ENCODE measurements at places on chromosomes 7 and 10.

DNA sequence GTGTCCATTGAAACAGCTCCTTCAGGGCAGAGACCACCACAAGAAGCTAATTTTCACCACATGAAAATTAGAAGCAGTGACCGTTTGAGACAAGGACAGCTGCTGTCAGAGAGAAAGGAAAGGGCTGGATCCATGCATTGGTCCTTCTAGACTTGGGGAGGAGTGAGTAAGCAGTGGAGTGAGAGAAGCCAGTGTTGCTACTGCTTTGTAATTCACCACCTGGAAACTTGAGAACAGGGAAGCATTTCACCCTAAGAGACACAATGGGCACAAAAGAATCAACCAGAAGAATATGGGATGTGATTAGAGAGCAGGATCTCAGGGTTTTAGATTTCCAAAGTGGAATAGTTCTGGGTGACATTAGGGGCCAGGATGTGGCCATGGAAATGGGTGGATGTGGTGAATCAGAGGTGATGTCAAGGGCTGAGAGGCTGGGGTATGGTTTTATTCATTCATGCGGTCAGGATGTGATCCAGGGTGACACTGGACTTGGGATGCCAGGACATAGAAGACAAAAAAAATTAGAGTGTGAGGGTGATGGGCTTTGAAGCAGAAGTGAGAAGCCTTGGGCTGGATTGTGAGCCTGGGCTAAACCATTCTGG is 61.6 kb downstream of the DENND11 start:
- DNase-seq: no peak

GRCh38 chr7:12199363-12199762 is 11.7 kb upstream of the TMEM106B start:
- DNase-seq: no peak

DNA sequence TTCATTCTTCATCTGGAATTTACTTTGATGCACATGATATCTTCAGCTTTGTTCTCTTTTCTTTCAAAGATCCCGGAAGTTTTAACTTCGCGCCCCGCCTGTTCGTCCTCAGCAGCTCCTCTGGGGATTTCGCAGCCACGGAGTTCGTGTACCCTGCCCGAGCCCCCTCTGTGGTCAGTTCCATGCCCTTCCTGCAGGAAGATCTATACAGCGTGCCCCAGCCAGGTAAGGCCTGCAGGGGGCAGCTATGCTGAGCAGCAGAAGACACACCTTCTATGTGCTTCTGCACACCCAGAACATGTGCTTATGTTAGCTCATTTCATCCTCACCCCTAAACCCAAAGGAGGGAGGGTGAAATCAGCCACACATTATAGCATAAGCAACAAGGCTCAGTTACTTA is 79.7 kb upstream of the LYZL2 start:
- DNase-seq: no peak

DNA sequence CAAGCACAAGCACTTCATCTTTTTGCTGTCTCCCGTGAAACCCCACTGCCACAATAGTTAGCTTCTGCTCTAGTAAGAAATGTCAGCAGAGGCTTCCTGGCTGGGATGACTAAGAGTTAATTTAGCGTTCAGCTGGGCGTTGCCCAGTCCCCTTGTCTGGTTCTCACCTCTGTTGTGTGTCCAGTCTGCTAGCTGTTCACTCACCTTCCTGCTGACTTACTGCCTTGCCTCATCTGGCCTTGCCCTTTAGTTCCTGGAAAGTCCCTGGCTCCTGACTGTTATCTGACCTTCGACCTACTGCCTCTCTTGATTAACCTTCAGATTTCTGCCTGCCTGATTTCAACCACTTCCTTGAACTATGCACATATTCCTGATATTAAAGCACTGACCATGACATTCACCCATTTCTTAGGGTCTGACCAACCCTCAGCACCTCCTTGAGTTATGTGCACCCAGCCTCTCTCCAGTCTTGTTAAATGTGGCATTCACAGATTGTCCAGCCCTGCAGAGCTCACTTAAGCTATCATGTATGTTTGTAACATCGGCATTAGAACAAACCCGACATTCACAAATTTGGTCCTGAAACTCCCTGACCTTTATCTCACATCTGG is 30.3 kb downstream of the C7orf33 start:
- DNase-seq: no peak

- no peak for DNase-seq
Measured at GRCh38 chr10:115963848-115964247, 309.2 kb downstream of the GFRA1 start.

GRCh38 chr7:108311446-108312168 is 144.6 kb downstream of the NRCAM start:
- DNase-seq: no peak

DNA sequence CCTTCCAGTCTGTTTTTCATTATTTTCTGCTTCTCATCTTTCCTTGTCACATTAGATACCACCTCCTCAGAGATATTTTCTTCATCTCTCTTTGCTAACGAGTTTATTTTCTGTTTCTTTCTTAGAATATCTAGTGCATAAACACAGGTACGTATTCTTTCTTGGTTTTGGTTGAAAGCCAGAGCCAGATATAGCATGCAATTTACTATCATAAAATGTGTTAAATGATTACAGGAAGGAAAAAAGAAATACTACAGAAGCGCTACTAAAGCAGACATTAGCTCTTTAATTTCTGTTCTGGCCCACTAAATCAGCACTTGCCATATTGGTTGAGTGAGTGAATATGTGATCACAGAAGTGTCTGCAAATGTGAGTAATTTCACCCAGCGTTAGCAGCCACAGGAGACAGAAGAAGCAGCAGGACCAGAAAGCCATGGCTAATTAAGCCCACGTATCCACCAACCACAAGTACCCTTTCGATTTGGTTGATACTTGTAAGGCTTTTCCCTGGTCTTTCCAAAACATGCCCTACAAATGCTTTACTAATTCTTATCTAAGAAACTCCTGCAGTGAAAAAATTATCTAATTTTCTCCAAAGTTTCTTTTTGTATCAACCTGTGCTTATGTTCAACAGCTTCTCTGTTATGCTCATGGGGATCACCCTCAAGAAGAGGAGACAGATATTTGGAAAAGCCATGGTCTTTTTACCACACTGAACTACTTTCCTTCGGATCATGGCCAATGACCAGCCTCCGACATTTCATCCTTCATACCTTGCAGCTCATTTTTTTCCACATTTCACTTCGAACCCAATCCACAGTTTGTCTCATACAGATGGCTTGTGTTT is 23.1 kb upstream of the MACC1 start:
- no peak for DNase-seq

DNA sequence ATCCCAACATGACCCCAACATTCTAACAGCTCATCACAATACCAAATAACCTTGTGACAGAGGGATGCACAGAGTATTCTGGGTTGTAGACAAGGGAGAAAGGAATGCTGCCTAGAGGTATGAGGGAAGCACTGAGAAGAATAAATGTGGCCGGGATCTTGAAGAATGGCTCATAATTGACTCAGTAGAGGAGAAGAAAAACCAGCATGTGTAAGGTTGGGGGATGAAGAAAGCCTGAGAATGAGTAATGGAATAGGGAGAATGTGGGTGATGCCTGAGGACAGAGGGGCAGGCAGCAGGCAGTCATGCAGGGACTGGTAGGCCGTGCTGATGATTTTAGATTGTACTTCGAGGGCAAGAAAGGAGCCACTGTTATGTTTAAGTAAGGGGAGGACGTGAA is 75.4 kb upstream of the ELMO1 start:
- no peak for DNase-seq

DNA sequence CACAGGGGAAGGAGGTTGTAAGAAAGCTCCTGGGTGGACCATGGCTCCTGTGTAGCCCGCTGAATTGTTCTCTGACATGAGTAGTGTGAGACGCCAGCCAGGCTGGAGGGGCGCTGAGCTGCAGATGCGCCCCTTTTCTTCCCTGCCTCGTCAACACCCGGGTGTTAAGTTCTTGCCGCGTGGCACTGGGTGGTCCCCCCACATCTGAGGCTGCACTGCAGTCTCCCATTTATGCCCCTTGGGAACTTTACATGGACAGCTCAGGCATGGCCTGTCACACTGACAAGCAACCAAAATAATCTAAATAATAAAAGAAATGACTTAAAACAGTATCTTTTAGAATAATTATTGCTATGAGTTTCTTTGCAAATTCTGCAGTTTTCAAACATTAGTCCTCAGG is 34.6 kb upstream of the HSPA12A start:
- no peak for DNase-seq

- DNase-seq: no peak
Measured at GRCh38 chr10:2210088-2210487, 472.8 kb upstream of the ADARB2 start.

DNA sequence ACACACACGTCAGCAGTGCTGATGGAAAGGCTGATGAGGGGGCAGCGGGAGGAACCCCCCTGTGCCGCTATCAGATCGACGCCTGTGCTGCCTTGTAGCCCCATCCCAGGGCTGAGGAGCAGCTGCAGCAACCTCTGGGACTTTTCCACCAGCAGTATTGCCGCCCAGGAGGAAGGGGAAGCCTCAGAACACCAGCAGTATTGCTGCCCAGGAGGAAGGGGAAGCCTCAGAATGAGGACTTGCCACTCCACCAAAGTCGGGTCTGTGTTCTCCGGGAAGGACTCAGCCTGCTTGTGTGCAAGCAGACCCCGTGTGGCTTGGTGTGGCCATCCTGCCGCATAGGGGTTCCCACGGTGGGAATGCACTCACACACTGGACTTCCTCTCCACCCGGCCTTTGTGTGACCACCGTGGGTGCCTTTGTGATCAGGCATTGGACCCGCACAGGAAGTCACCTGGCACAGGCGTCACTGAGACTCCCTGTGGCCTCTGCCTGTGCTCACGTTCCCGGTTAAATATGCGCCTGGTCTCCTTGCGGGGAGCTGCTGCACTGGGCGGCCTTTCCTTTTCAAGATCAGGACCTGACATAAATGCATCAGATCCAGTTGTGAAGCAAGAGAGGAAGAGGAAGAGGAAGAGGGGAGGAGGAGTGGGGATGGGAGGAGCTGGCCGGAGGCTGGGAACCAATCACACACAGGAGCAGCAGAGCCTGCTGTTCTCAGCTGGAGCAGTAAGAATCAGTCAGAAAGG is 248.5 kb downstream of the DNAJB6 start:
- DNase-seq: no peak

GRCh38 chr10:57786850-57787750 is 480.6 kb downstream of the IPMK start:
- no peak for DNase-seq

DNA sequence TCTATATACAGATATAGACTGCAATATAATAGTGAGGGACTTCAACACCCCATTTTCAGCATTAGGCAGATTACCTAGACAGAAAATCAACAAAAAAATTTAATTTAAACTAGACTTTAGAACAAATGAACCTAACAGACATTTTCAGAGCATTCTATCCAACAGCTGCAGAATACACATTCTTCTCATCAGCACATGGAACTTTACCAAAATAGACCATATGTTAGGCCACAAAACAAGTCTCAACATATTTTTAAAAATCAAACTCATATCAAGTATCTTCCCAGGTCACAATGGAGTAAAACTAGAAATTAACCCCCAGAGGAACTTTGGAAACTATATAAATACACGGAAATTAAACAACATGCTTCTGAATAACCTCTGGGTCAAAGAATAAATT is 169.6 kb downstream of the MTERF1 start:
- DNase-seq: no peak

DNA sequence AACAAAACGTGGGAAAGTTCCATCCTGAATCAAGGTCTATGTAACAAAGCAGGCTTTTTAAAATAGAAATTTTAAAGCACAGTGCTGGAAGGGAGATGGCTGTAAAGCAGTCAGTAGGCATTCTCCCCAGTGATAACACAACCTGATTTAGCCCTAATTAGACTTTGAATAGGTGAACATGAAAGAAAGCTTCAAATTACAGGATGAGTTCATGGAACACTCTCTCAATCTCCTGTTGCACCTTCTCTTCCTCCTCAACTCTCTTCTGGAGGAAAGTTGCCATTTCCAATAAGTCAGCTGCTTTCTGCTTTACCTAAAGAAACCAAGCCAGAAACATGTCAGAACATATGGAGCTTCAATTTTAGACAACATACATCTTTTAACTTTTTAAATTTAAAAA is 20.1 kb downstream of the SFR1 start:
- no peak for DNase-seq

DNA sequence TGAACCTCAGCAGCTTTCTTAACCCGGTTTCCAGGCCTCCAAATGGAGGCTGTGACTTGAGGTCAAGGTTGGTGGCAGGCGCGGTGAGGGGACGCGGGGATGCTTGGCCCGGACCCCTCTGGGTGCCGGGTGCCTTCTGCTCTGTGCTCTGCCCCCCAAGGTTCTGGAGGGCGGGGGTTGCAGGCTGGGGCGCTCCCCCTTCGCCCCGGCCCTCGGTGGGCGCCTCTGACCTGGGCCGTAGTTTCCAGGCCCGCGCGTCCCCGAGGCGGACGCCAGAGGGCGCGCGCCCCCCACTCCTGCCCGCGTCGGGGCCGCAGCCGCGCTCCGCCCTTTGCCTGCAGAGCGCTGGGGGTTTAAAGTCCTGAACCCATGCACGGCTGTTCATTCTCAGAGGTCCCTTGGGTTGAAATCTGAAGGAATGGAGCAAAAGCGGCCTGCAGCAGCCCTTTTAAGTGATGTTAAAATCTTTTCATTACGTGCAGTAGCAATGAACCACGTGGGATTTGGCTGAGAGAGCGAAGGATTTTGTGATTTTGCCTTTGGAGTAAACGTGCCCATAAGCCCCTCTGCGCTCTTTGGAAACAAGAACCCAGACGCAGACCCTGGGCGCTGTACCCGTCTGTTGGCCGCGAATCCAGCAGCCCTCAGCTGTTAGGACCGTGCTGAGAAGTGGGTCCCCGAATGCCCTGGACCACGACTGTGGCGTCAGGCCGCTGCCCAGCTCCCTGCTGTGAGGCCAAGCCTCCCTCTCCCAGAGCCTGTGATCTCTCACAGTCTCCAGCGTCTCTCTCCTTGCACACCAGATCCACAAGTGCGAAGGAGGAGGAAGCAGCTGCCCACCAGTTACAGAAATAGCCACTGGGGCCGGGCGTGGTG is 135.0 kb downstream of the ACTR3B start:
- peak; percentile 71 for DNase-seq

DNA sequence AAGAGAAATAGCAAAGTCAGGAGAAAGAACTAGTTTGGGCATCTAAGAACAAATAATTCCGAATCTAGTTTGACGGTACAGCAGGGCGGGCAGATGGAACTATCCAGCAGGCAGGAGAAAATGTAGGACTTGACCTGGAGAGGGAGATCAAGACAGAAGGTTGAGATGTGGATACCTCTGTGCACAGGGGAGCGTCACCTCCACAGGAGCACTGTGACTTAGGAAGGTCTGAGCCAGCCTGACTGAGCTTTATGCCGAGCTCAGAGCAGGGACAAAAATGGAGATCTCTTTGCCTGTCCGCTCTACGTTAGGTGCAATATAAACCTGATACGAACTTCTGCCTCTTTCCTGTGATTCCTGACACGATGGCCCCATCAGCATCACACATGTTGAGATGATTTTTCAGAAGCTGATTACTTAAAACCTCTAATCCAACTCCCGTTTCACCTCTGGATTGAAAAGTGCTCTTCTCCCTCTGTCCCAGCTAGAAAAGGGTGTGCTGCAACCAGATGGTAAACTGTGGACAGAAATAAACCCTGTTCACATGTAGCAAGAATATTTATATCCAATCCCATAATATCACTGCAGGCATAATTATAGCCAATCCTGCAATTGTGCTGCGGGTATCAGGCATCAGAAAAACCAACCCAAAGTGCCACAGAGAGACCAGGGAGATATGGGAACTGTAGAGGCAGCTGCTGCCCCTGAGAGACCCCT is 13.6 kb upstream of the SORBS1 start:
- no peak for DNase-seq

Data from frontal cortex (tissue), 4 donors.